ENCODE measurements at places on chromosomes 2 and 18. TPM values are rescaled to one million over a fixed set of nuclear protein-coding genes. Genes with fewer than 3 reads are reported as not detected.
A peak's percentile ranks its signal among the peaks of the same experiment; 100 is the strongest.

DNA sequence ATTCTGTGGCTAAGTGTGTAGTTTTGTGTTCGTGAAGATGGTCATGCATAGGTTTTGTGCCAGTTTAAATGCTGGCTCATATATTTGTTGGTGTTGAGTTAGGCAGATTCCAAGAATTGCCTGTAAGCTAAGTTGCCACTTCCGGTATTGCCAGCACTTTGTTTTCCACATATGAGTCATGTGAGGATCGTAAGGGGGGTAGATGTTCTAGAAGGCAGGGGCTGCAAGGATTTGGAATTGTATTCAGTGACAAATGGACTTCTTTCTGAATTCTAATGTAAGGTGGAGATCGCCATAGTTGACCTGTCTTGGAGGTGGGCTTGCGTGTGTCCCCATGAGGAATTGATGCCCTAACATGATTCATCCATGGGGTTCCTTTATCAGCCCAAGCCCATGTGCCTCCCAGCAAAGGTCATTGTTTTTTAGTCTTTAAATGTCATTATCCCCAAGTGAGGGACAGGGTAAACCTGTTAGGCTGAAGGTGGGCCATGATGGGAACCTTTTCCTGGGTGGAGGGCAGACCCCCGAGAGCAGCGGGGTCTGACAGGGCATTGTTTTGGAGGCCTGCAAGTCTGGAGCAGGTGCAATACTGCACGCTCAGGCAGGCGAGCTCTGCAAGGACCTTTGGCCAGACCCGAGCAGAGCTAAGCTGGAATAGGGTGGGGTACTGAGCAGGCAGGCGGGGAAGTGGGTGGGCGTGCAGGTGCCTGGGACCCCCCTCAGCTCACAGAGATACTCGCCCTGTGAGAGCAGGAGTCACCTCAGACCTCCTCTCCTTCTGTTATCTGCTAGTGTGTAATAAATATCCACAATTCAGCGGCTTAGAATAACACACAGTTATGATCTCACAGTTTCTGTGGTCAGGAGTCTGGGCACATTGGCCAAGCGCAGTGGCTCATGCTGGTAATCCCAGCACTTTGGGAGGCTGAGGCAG, 77.4 kb downstream of the LRRFIP1 start:
- DNase-seq: no peak

Gene MATN3
- 4.0 TPM for polyA plus RNA-seq

DNA sequence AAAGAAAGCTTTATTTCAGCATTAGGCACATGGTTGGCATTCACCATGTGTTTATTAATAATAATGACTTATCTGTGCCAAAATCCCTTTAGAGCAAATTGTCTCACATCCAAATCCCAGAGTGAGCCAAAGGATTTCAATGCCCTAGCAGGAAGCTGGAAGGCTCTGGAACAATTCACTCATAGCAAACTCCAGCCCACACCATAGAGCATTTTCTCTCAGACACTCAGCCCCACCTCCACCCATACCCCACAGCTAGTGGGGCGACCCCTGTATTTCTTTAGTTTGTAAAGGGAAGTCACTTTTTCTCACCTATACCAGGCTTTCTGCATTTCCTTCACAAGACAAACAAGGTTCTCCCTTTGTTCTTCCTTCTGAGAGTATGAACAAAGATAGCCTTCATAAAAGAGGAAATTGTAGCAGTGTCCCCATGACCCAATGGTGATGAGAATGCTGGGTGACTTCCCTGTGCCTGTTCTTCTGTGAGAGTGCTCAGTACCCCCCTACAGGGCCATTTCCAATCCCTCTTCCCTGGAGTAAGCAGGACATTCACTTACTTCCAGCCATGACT, 100.1 kb upstream of the APCDD1 start:
- DNase-seq: no peak

DNA sequence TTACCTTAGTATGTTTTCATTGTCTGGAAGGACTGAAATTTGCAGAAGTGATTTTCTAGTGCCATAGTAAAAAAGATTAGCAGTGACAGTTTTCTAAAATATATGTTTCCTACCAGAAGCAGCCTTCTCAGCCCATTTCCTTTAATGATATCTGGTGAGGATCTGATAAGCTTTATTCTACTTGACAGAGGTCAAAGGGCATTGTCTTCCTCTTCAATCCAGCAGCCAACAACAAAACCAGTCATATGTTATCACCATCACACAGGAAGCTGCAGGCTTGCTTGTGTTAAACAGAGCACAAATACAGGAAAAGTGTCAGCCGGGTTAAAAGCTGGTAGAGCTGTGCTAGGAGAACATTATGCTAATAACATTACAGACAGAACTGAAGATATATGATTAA, 35.6 kb upstream of the ZSWIM2 start:
- DNase-seq: peak; percentile 15

GRCh38 chr2:127705391-127706065, 4.2 kb downstream of the SFT2D3 start:
- DNase-seq: no peak

DNA sequence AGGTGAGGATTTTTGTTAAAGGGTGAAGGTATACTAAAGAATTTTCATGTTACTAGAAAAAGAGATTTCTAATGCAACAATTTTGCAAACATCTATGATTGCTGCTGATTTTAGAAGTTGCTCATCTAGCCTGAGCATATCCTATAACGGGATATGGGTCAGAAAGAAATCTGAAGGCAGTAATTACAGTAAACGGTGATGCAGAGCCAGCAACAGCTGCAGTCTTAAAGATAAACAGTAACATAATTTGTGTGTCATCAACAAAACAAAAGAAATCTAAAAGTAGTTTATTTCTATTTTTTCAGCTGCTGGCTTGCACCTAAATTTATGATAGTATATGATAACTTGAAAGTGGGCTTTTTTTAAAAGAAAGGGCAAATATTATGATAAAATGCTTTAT, 215.7 kb downstream of the SLC4A10 start:
- no peak for DNase-seq

DNA sequence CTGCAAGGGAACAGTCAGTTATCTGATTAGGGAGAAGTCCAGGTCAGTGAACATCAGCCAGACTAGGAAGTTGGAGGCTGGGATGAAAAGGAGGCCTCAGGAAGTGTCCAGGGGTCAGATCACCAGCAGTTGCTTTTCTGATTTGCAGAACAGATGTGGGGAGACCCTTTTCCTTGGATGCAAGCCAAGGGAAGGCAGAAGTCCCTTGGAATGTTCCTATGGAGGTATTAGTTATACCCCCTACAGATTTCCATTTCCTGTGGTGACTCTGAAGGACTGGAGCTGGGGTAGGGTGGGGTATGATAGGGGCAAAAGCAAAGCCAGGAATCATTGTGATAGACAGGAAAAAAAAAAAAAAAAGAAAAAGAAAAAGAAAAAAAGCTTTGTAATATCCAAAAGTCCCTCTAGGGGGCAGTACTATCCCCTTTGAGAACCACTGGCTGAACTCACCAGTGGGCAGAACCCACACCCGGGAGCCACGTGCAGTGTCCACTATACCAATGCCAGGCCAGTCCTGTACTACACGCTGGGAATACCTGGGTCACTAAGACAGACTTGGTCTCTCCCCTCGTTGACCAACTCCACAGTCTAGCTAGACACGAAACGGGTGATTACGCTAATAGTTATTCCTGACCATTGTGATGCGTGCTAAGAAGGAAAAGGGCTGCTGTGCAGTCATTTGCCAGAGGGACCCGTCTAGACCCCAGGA, 7.4 kb downstream of the DYSF start:
- DNase-seq: peak; percentile 74

DNA sequence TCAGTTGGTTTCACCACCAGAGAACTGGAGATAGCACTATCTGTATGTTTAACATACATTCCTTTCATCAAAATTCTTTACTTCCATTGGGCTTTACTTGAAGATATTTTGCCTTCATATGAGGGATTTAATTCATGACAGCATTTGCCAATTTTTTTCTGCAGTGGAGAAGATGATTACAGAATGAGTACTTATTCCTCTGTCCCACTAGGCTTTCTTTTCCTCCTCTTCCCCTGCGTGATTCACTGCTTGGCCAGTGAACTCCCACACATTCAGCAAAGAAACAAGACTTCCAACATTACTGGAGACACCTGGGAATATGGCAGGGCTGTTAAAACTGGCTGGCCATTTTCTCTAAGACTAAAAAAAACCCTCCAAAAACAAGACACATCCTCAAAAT, 425.8 kb upstream of the KCNH7 start:
- no peak for DNase-seq

- no peak for DNase-seq
These were observed 31.2 kb downstream of the VWA3B start for GRCh38 chr2:98118161-98118560.

DNA sequence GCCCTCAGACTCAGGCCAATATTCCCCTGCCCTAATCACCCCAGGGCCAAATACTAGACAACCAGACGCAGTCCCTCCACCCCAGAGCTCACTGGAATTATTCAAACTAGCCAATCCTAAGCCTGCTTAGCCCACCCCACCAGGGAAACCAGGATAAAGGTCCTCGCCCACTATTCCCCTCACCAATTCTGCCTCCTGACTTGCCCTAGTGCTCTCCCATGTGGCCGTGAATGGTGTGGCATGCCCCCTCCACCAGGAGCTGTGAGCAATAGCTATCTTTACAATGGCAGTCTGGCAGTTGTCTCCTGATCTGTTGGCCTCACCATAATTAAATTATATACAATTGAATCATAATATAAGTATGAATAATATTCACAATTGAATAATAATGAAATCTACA, 42.3 kb downstream of the FAM124B start:
- peak; percentile 55 for DNase-seq

Gene TUBA4A
- polyA plus RNA-seq: 6.2 TPM

DNA sequence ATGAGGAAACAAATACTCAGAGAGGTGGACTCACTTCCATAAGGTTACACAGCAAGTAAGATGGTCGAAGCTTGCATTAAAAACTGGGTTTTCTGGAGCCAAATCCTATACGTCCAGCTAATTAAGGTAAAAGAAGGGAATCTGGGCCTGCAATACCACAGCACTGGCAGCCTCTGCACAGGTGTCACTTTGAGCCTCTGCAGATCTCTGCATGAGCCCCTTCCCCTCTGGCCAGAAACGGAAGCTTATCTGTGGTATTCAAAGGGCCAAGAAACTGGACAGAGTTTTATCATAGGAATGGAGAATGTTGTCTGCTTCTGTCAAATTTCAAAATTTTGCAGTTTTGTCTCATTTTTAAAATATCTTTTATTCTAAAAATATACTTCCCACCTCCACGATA, 76.1 kb downstream of the OSR1 start:
- DNase-seq: no peak

DNA sequence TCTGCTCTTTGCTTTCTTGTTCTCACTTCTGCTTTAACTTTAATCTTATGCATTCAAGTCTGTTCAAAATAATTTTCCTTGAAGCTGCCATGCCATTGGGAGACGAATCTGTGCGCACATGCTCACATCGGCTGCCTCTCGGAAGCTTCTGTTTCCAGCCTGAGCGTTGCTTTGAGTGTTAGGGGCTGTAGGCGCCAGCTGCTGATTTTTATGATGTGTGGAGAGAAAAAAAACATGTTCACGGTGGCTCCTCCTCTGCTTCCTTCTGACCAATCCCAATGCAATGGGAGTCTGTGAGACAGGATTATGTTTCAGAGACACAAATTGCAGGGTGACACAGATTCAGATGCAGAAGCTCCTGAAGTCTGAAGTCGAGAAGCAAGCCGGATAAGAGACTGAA, at the start of gene MC4R:
Gene MC4R (minus strand): TSS at position 180 of the 400 bp plus-strand sequence. CDS start 426 bp downstream, outside the sequence.
- peak; percentile 77 for DNase-seq

Gene ADAM23
- 3.6 TPM for polyA plus RNA-seq

DNA sequence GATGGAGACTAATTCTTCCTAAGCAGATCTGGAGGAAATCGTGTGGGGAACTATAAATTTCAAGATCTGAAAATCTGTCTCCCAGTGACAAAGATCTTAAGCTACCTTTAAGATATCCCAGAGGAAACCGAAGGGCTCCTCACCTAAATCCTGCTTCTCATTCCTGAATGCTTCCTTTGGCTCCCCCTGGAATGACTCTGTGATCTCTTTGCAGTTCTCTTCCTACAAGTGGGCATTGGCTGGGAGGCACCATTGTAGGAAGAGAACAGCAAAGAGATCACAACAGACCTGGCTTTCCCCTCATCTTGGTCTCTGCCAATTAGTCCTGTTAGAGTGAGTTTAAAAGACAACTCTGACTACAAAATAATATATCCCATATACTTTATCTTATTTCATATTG, 70.0 kb upstream of the KCNH7 start:
- DNase-seq: no peak

GRCh38 chr18:59005262-59005661, 134.4 kb upstream of the SEC11C start:
- no peak for DNase-seq

GRCh38 chr2:170514140-170514539, 201.0 kb upstream of the SP5 start:
- no peak for DNase-seq

DNA sequence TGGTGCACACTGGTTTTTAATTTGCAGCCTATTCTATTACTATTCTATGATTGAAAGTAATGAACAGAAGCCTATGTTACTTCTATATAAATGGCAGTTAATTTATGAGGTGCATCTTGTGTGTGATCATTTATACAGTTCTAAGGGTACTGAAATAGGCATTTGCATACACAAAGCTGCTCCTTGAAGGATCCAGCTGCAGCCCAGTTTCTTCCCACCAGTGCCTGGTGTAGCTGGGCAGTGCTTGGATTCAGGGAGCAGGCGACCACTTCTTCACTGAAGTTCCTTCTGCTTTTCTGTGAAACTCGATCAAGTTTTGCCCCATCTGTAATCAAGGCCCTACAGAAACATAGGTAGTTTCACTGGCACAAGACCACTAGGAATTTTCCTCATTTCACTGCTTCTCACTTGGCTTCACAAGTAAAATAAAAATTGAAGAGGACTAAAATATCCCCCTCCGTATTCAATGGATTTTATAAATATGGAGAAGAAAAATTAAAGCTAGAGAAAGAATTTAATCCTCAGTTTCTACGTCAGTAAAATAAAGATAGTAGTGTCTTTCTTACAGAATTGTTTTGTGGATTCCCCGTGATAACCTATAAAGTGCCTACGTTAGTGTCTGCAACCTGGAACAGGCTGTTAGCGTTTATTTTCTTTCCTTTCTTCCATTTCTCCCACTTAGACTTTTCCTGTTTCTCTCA, 1.7 kb upstream of the LPIN2 start:
- no peak for DNase-seq

GRCh38 chr2:235059161-235059560, 107.3 kb downstream of the SH3BP4 start:
- no peak for DNase-seq

DNA sequence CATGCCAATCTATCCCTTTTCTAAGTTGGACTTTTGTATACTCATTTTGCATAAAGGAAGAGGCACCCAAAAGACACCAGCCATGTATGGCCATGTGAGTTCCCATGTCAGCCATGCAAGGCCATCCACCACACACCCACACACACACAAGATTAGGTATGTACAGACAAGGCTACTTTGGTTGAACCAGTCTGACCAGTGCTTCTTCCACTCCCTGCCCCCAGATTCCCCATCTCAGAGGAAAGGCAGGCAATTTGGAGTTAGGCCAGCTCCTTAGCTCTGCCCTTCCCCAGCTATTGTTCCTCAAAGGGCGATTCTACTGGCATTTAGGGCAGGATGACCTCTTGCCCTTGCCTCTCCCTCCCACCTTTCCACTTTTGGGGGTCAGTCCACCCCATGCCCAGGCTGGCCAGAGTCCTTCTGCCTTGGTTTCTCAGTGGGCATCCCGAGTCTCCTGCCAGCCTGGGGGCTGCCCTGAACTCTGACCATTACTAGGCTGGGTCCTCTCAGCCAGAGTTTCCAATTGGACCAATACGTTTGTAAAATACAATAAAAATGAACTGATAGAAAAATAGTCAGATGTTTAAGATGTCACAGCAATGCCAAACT, 101.1 kb downstream of the ZBTB7C start:
- no peak for DNase-seq

Gene SLC8A1
- polyA plus RNA-seq: 3.2 TPM

All from SK-N-SH (cell line).